ENCODE measurements at places on chromosomes 3 and 15. TPM values are rescaled to one million over a fixed set of nuclear protein-coding genes. Genes with fewer than 3 reads are reported as not detected.

Gene ANP32A
- 216 TPM for total RNA-seq

DNA sequence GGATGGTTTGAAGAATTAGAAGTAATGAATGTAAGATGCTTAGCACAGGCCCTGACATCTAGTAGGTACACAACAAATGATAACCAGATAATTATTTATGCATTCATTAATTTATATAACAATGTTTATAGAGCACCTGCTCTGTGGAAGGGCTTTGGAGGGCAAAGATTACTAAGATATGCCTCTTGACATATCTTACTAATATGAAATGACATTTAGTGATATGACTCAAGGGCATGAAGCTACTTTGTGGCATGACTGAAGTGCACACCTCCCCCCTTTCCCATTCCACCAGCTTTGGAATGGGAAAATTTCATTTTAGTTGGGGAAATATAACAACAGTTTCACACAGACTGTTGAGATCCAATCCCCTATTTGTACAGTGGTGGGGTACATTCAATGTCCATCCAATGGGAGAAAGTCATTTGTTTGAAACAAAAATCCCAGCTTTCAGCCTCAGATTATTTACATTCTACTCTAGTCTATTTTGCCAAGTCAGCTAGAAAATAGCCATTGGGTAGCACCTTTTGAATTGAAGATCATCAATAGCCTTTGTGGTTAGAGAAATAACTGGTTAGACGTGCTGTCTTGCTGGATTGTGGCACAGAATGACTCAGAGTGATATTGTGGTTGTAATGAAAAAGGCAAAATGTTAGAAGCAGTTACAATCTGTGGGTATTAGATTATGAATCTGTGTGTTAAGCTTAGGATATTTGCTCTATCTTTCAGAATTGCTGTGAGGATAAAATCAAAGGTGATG is 72.9 kb downstream of the MOBP start:
- peaks cover 2% of the 10 kb centered on the region for H3K4me1 ChIP-seq
- no peak overlapping the region for H3K4me3 ChIP-seq
- no peak for DNase-seq
- no peak overlapping the region for H3K27ac ChIP-seq
- H3K27me3 ChIP-seq = peaks cover 5% of the 10 kb centered on the region

Gene PPP1R14D
- not detected for total RNA-seq

Gene WDR82
- 176 TPM for total RNA-seq

DNA sequence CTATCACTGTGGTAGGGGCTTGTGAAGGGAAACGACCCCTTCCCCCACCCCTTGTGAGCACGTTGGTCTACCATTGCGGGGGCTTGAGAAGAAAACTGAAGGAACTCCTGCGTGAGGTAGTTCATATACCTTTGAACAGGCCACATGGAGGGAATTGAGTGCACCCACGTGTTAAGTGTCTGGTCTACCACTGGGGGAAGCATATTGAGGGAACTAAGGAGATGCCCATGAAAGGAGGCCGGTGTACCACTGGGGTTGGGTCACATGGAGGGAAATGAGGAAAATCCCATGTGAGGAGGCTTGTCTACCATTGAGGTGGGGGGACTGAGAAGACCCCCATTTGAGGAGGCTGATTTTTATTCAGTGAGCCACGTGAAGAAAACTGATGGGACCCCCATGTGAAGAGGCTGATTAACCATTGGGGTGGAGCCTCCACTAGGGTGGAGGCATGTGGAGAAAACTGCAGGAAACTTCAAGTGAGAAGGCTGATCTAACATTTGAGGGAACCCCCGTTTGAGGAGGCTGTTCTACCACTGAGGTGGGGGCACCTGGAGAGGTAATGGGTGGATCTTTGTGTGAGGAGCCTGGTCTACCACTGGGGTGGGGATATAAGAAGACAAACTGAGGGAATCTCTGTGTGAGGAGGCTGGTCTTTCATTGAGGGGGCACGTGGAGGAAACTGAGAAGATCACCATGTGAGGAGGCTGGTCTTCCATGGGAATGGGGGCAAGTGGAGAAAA is 163.2 kb downstream of the FBLN2 start:
- no peak overlapping the region for H3K4me3 ChIP-seq
- H3K36me3 ChIP-seq = no peaks in the 10 kb centered on the region
- no peak overlapping the region for H3K27ac ChIP-seq
- no peaks in the 10 kb centered on the region for H3K27me3 ChIP-seq

Gene TMC3
- not detected for total RNA-seq

Gene CFAP161
- total RNA-seq = not detected

Gene RGMA
- 0.47 TPM for total RNA-seq

DNA sequence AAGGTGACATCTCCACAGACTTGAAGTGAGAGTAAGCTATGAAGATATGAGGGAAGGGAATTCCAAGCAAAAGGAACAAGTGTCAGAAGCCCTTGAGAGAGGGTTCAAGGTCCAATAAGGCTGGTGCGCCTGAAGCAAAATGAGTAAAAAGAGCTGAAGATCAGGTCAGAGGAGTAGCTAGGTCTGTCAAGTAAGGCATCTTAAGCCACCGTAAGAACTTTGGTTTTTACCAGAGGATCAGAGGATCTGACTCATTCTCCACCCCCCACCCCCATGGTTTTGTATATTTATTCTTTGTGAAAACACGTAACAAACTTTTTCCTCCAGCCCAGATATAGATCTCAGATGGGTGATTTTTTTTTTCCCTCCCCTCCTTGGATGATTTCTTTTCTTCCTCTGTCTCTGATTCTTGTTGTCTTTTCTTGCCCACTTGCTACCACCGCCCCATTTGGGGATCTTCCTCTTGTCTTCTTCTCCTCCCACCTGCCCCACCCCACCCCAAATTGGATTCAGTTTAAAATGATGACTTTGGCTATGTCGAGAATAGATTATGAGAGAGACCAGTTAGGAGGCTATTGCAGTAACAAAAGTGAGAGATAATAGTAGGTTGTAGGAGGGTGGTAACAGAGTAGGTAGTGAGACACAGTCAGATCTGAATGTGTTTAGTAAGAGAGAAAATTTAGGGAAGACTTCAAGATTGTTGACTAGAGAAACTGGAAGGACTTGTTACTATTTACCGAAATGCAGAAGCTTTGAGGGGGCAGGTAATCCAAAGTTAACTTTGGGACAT is 6.1 kb downstream of the TRMT10C start:
- peak overlapping the region; percentile 5 for H3K4me3 ChIP-seq
- peaks cover 41% of the 10 kb centered on the region for H3K36me3 ChIP-seq
- peak; percentile 65 for DNase-seq
- peak overlapping the region; percentile 83 for H3K27ac ChIP-seq
- peaks cover 83% of the 10 kb centered on the region for H3K4me1 ChIP-seq

- peaks cover 2% of the 10 kb centered on the region for H3K4me1 ChIP-seq
- peaks cover 89% of the 10 kb centered on the region for H3K36me3 ChIP-seq
- H3K4me3 ChIP-seq = no peak overlapping the region
- DNase-seq = no peak
- H3K27ac ChIP-seq = no peak overlapping the region
Measured at GRCh38 chr3:48180531-48181253, 7.5 kb downstream of the CDC25A start.

Gene SHC4
- 0.21 TPM for total RNA-seq

Gene TMEM45A
- 0.21 TPM for total RNA-seq

- H3K36me3 ChIP-seq = no peaks in the 10 kb centered on the region
- no peaks in the 10 kb centered on the region for H3K27me3 ChIP-seq
- H3K4me3 ChIP-seq = peak overlapping the region; percentile 61
- DNase-seq = peak; percentile 86
- peaks cover 45% of the 10 kb centered on the region for H3K4me1 ChIP-seq
Measured at GRCh38 chr3:141243271-141243707, 11.7 kb downstream of the PXYLP1 start.

- peaks cover 15% of the 10 kb centered on the region for H3K4me1 ChIP-seq
- no peaks in the 10 kb centered on the region for H3K36me3 ChIP-seq
- H3K4me3 ChIP-seq = no peak overlapping the region
- H3K27ac ChIP-seq = no peak overlapping the region
- no peak for DNase-seq
- no peaks in the 10 kb centered on the region for H3K27me3 ChIP-seq
Measured at GRCh38 chr15:68592054-68592453, 13.3 kb downstream of the CORO2B start.

- no peaks in the 10 kb centered on the region for H3K4me1 ChIP-seq
- no peak overlapping the region for H3K27ac ChIP-seq
- DNase-seq = no peak
- no peaks in the 10 kb centered on the region for H3K36me3 ChIP-seq
- H3K4me3 ChIP-seq = no peak overlapping the region
Measured at GRCh38 chr15:83970295-83970890, 265.2 kb upstream of the GOLGA6L4 start.

GRCh38 chr15:45200799-45201556 is 13.2 kb upstream of the SHF start:
- no peak overlapping the region for H3K4me3 ChIP-seq
- DNase-seq = peak; percentile 93
- peaks cover 2% of the 10 kb centered on the region for H3K27me3 ChIP-seq
- H3K36me3 ChIP-seq = no peaks in the 10 kb centered on the region

GRCh38 chr15:63166219-63166618 is 8.9 kb upstream of the RPS27L start:
- no peak overlapping the region for H3K27ac ChIP-seq
- no peaks in the 10 kb centered on the region for H3K36me3 ChIP-seq
- H3K4me1 ChIP-seq = peaks cover 4% of the 10 kb centered on the region
- H3K27me3 ChIP-seq = no peaks in the 10 kb centered on the region

GRCh38 chr15:88262064-88262463 is 5.5 kb upstream of the NTRK3 start:
- no peak overlapping the region for H3K27ac ChIP-seq
- DNase-seq = no peak
- H3K27me3 ChIP-seq = peaks cover 42% of the 10 kb centered on the region
- no peaks in the 10 kb centered on the region for H3K36me3 ChIP-seq
- peaks cover 13% of the 10 kb centered on the region for H3K4me1 ChIP-seq

- H3K4me3 ChIP-seq = no peak overlapping the region
- no peaks in the 10 kb centered on the region for H3K36me3 ChIP-seq
- no peak overlapping the region for H3K27ac ChIP-seq
- no peaks in the 10 kb centered on the region for H3K4me1 ChIP-seq
- H3K27me3 ChIP-seq = no peaks in the 10 kb centered on the region
Measured at GRCh38 chr3:45311327-45311726, 77.0 kb upstream of the LARS2 start.

- no peaks in the 10 kb centered on the region for H3K36me3 ChIP-seq
- H3K4me3 ChIP-seq = no peak overlapping the region
- H3K27me3 ChIP-seq = peaks cover 1% of the 10 kb centered on the region
- H3K27ac ChIP-seq = no peak overlapping the region
- H3K4me1 ChIP-seq = no peaks in the 10 kb centered on the region
- no peak for DNase-seq
Measured at GRCh38 chr3:108455212-108455705, 55.1 kb downstream of the MYH15 start.

GRCh38 chr3:52874160-52874701 is 23.1 kb downstream of the STIMATE start:
- DNase-seq = no peak
- no peak overlapping the region for H3K4me3 ChIP-seq
- H3K36me3 ChIP-seq = peaks cover 3% of the 10 kb centered on the region
- no peak overlapping the region for H3K27ac ChIP-seq

Gene GPR62
- total RNA-seq = not detected

DNA sequence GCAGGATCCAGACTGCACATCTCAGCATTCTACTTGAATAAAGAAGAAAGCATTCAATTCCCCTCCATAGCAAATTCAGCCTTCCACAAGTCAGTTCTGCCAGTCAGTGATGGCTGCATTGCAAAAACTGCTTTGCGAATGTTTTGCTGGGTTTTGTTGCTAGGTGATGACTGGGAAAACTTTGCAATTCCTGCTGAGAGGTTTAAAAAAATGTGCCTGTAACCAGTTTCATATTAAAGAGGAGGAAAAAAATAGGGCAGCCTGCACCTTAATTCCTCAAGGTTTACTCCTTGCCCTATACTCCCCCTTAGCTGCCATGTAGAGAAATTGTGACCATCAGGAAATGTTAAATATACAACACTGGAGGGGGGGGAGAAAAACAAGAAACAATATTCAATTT is 225.6 kb upstream of the ATP11B start:
- H3K36me3 ChIP-seq = no peaks in the 10 kb centered on the region
- H3K4me1 ChIP-seq = no peaks in the 10 kb centered on the region
- peaks cover 2% of the 10 kb centered on the region for H3K27me3 ChIP-seq

Gene DUOX1
- total RNA-seq = 0.17 TPM

Gene TRIM59
- total RNA-seq = 25.8 TPM

Gene ITGB5
- 0.31 TPM for total RNA-seq

Gene AVEN
- 13.3 TPM for total RNA-seq

Gene OR5K2
- not detected for total RNA-seq

- H3K36me3 ChIP-seq = peaks cover 23% of the 10 kb centered on the region
- no peak for DNase-seq
- peaks cover 16% of the 10 kb centered on the region for H3K4me1 ChIP-seq
- no peak overlapping the region for H3K4me3 ChIP-seq
- H3K27me3 ChIP-seq = no peaks in the 10 kb centered on the region
- H3K27ac ChIP-seq = no peak overlapping the region
Measured at GRCh38 chr3:123089611-123090331, 22.9 kb downstream of the PDIA5 start.

- no peaks in the 10 kb centered on the region for H3K4me1 ChIP-seq
- no peak for DNase-seq
- H3K27ac ChIP-seq = no peak overlapping the region
- no peaks in the 10 kb centered on the region for H3K36me3 ChIP-seq
- H3K4me3 ChIP-seq = no peak overlapping the region
Measured at GRCh38 chr15:26132811-26133210, 269.7 kb upstream of the ATP10A start.

DNA sequence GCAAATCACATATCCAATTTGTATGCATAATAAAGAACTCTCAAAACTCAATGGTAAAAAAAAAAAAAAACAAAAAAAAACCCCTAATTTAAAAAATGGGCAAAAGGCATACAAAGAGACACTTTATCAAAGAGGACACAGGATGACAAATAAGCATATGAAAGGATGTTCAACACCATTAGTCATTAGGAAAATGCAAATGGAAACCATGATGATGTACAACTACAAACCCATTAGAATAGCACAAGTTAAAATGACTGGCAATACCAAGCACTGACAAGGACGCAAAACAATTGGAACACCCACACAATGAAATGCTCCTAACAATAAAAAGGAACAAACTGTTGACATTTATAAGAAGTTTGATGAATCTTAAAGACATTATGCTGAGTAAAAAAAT is 63.4 kb upstream of the ADAMTS17 start:
- DNase-seq = no peak
- H3K27me3 ChIP-seq = no peaks in the 10 kb centered on the region
- peaks cover 2% of the 10 kb centered on the region for H3K4me1 ChIP-seq

DNA sequence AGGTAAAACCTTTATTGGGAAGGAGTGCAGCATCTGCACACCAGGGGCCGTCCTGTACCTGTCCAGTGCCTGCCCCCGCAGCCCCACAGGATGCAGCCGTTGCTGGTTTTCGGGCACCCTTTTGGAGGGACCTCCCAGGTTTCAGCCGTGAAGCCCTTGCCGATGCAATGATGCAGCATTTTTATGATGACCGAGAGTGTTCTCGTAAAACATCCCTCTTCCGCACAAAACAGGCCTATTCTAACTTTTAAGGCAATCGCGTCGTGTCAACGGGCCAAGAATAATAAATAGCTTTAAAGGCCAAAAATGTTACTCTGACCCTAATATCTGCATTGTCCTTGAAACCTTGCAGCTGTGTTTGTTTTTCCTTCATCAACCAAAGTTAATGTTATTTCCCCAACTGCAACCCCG is 126.1 kb downstream of the LRRK1 start:
- H3K4me3 ChIP-seq = no peak overlapping the region
- no peak for DNase-seq
- H3K27me3 ChIP-seq = peaks cover 27% of the 10 kb centered on the region

Measured in activated naive CD4-positive, alpha-beta T cell treated with anti-CD3 and anti-CD28 coated beads for 36 hours (primary cell).